IPS DF 6.9 (cell line): ENCODE measurements at places on chromosomes 6 and 20.

GRCh38 chr6:1615853-1616420 lies 6.2 kb downstream of the FOXC1 start:
- no peak for DNase-seq

- DNase-seq: peak; percentile 71
Measured at GRCh38 chr6:125858427-125859320, 67.9 kb downstream of the NCOA7 start.

- DNase-seq: no peak
Measured at GRCh38 chr6:12958052-12958706, 241.6 kb downstream of the PHACTR1 start.

DNA sequence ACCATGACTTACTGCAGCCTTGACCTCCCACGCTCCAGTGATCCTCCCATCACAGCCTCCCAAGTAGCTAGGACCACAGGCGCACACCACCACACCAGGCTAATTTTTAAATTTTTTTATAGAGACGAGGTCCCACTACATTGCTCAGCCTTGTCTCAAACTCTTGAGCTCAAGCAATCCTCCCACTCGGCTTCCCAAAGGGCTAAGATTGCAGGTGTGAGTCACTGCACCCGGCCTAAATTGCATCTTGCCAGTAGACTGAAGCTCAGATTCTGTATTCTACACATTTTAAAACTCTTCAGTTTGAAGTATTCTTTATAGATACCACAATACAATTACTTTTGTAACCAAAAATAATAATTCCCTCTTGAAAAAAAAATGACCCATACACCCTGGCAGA lies 11.4 kb downstream of the NUDT3 start:
- no peak for DNase-seq

DNA sequence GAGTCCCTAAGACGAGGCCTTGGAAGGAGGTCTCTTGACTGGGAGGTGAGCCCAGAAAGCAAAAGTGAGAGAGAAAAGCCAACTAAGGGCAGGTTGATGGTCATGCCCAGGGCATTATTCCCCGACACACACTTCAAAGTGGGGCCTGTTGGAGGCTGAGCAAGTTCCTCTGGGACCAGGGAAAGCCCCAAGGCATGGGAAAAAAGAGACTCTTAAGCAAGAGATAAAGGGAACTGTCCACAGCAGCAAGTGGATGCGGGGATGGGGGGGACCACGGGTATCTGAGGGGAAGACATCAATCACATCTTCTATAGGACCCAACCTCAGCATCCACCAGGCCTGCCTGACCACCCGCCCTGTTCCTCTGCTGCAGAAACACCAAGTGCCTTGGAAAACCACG lies 119.9 kb upstream of the MAFB start:
- no peak for DNase-seq

GRCh38 chr20:13119583-13119982 lies 101.5 kb upstream of the ISM1 start:
- DNase-seq: peak; percentile 58

GRCh38 chr20:914727-915498 lies 1.2 kb downstream of the ANGPT4 start:
- DNase-seq: no peak

DNA sequence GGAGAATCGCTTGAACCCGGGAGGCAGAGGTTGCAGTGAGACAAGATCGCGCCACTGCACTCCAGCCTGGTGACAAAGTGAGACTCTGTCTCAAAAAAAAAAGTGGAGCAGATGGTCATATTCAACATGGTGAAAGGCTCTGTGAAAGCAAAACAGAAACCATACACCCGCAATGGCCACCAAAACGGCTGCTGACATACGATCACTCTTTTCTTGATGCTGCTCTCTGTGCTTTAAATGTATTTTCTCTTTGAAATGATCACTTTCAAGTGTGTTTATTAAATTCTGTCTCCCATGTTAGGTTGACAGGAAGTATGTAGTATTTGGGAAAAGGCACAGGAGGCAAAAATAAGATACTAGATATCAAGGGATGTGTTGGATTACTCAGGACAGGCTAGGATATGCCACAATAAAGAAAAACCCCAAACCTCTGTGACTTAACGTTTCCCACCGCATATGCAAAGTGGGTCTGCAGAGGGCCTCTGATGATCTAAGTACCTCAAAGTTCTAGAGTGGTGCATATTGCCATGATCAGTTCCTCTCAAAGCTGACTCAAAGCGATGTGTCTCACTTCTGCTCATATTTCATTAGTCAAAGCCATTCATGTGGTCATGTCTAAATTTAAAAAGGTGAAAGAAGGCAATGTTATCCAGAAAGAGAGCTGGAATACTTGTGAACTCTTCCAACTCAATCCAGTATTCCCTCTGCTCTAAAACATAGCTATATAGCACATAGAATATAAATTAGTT lies 155.1 kb upstream of the SOX4 start:
- no peak for DNase-seq

DNA sequence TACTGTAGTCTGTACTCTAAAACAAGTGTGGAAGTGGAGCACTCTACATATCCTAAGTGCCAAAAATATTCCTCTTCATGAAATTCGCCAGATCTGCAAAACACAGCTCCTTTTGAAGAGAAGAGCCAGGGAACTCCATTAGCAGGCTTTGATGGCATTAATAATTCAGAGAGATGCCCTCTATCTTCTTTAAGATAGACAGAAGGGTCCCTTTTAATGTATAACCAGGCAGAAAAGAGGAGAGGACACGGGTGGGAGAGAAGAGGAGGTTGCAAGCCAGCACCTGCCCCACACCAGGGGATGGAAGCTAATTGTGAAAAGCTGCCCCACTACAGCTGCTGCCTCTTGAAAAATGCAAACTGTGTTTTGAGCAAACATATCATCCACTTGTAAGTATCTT lies 3.7 kb upstream of the RFPL4B start:
- DNase-seq: no peak

DNA sequence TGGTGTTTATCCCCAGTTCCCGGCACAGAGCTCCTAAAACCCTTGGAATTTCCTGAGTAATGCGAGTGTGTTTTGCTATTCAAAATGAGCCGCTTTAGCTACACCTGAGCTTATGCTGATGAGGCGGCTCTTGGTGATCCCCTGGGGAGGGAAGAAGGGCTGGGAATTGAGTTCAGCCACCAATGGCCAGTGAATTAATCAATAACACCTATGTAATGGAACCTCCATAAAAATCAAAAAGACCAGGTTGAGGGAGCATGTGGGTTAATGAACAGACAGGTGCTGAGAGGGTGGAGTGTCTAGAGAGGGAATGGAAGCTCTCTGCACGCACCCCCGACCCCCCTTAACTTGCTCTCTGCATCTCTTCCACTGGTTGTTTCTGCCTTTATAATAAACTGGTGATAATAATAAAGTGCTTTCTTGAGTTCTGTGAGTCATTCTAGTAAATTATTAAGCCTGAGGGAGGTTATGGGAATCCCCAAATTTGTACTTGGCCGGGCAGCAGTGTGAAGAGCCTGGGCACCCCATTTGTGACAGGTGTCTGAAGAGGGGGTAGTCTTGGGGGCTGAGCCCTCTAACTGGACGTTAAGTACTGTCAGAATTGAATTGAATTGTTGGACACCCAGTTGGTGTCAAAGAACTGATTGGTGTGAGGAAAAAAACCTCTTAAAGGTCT lies 24.6 kb upstream of the SERPINB1 start:
- no peak for DNase-seq

GRCh38 chr6:7042056-7042653 lies 65.6 kb upstream of the RREB1 start:
- DNase-seq: no peak

- DNase-seq: no peak
Measured at GRCh38 chr20:15523400-15523799, 1049.8 kb downstream of the KIF16B start.

- DNase-seq: no peak
Measured at GRCh38 chr20:9867196-9867980, 28.5 kb upstream of the PAK5 start.

DNA sequence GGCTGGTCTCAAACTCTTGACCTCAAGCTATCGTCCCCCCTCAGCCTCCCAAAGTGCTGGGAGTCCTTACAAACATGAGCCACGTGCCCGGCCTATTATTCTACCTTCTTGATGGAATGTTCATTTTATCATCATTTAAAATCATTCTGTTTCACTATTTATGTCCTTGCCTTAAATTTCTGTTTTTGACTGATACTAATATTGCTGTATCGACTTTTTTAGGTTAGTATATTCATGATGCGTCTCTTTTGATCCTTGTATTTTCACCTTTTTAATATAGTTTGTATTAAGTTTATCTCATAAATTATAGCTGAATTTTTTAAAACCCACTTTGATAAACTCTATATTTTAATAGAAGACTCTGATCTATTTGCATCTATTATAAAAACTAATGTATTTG lies 98.4 kb upstream of the STXBP5 start:
- no peak for DNase-seq

- DNase-seq: no peak
Measured at GRCh38 chr6:104526376-104526775, 333.3 kb downstream of the HACE1 start.

DNA sequence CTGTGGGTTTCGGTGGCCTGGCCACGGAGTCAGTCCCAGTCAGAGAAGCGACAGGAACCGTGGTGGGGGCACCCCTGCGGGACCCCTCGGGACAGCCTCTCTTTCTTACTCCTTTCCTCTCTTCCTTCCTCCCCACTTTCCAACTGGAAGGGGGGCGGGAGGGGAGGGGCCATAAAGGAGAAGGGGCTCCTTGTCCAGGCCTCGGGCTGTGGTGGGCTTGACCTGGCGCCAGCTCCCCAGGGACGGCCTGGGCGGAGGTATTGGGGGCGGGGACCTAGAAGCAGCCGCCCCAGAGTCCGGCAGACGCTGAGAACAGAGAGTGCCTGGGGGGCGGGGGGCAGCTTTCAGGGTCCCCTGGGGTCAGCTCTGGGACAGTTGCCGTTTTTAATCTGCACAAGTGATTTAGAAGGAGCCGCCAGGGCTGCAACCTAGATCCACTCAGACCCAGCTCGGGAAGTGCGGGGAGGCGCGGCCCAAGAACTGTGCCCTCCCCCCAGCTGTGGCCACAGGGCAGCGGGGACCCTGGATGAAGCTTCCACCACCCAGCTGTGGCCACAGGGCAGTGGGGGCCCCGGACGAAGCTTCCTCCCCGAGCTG lies 6.4 kb upstream of the ABHD16B start:
- DNase-seq: no peak

- no peak for DNase-seq
Measured at GRCh38 chr6:112289038-112289566, 34.7 kb upstream of the LAMA4 start.

DNA sequence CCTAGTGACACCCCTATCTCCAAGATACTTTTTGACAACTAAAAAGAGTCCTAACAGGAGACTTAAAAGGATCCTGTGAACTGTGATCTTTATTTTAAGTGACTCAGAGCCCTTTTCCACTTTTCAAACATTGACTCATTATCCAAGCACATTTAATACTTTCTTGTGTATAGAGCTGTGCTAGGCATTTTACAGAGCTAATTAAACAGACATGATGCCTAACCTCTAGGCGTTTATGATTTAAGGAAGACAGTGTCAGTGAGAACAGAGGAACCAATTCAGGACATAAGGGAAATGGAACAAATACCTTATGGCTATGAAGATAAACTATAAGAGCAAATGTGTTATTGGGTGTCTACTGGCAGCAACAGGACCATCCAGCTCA lies 282.6 kb downstream of the TPBG start:
- no peak for DNase-seq

- no peak for DNase-seq
Measured at GRCh38 chr6:14597090-14597489, 479.5 kb downstream of the CD83 start.

DNA sequence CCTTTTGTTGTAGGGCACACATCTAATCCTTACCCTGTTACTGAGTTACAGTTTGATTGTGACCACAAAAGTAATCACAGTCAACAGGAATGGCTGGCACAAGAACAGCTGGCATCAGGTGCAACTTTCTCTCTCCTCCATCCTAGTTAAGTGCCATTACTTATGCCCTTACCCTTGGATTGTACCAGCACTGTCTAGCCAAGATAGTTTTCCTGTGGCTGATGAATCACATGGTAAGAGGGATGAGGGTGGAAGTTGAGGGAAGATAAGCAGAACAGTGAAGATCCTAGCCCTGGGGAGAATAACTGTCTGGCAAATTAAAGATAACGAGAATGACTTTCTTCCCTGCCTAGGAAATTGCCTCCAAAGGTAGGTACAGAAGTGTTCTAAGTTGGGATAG lies 42.0 kb downstream of the RNF217 start:
- DNase-seq: no peak

GRCh38 chr6:5201271-5201670 lies 59.5 kb downstream of the LYRM4 start:
- no peak for DNase-seq

DNA sequence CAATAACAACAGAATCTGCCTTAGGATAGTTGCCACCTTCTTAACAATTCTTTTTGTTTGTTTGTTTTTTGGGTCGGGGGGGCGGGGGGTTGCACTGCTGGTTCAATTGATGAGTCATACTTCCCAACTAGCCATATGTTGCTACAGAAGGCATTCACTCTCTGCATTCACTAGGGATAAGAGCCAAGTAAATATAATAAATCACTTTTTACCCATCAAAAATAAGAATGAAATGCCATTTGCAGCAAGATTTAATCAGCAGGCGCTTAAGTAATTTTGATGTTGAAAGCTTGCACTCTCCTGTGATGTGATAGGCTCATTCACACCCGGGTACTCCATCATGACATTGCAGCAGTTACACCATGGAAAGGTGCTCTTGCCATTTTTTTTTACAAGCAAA lies 209.8 kb downstream of the HIVEP2 start:
- DNase-seq: no peak

DNA sequence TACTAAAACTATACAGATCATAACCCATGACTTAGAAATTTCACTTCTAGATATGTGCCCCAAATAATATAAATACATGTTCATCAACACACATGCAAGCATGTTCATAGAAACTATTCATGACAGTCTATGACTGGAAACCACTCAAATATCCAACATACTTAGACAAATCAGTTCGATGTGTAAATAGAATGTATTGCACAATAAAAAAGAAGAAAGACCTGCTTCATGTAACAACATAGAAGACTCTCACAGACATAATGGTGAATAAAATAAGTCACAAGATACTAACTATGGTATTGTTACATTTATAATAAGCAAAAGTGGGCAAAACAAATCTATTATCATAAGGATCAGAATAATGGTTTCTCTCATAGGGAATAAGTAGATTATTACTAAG lies 163.5 kb upstream of the THBS2 start:
- DNase-seq: no peak

GRCh38 chr6:36731622-36732310 lies 34.1 kb downstream of the RAB44 start:
- no peak for DNase-seq

- no peak for DNase-seq
Measured at GRCh38 chr6:96520171-96521115, 1.2 kb upstream of the UFL1 start.

DNA sequence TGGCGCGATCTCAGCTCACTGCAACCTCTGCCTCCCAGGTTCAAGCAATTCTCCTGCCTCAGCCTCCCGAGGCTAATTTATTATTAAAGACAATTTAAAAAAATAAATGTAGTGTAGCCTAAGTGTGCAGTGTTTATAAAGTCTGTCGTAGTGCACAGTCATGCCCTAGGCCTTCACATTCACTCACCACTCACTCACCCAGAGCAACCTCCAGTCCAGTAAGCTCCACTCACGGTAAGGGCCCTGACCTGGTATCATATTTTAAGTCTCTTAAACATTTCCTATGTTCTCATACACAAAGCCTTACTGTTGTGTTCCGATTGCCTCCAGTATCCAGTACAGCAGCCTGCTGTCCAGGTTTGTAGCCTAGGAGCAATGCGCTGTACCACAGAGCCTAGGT lies 168.2 kb upstream of the FOXQ1 start:
- no peak for DNase-seq

GRCh38 chr20:9022376-9022775 lies 46.5 kb upstream of the PLCB4 start:
- no peak for DNase-seq
